ENCODE measurements at places on chromosomes 6 and 20.
A peak's percentile ranks its signal among the peaks of the same experiment; 100 is the strongest.

DNA sequence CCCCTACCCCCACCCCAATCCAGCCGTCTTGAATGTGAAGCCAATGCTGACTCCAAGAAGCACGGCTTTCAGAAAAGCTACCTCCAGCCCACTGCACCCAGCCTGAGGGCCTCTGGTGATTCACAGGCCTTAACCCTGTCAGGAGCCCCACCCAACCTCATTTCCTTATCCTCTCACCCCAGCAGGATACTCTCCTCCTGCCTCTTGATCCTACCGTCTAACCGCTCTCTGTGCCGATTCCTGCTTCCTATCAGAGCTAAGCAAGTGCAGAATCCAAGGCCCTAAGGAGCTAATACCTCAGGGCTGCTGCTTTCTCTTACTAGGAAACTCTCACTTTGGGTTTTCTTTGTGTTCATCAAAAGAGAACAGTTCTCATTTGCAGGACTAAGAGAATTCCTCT is 47.2 kb downstream of the TRERF1 start:
- peak; percentile 45 for DNase-seq

DNA sequence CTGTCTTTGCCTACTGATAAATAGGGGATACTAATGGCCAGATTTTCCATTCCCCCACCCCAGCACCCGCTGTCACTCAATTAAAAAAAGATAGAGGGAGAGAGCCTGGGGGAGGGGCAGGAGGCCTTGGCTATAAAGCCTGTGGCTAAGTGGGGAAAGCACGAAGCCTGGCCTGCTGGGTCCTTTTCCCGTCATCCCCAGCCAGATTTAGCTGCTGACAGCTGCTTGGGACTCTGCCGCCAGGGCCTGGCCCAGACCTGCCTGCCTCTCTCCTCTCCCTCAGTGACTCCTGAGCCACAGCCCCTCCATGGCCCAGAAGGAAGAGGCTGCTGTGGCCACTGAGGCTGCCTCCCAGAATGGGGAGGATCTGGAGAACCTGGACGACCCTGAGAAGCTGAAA is at the start of gene APOBEC2:
Gene APOBEC2 (plus strand): TSS at position 162 of the 400 bp plus-strand sequence. CDS start 146 bp downstream, at position 308.
- no peak for DNase-seq

GRCh38 chr20:24735263-24735662 is 213.8 kb upstream of the CST7 start:
- DNase-seq: no peak

DNA sequence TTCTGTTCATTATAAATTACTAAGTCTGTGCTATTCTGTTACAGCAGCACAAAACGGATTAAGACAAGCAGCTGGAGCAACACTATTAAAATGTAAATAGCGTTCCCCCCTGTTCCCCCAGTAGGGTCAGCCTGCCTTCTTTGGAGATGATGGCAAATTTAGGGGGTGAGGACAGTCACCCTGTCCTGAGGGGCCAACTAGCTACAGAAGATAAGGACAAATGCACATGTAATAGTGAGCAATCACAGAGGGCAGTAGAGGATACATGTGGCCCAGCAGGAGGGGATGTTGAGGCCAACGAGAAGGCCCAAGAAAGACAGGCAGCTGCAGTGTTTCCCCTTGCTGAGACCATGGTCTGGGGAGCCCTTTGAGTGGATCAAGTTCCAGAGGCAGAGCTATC is 266.7 kb upstream of the CDYL start:
- DNase-seq: no peak
